CD4-positive, alpha-beta T cell treated with Interleukin-17A for 1 hour (primary cell): ENCODE measurements at places on chromosomes 7 and 10.

DNA sequence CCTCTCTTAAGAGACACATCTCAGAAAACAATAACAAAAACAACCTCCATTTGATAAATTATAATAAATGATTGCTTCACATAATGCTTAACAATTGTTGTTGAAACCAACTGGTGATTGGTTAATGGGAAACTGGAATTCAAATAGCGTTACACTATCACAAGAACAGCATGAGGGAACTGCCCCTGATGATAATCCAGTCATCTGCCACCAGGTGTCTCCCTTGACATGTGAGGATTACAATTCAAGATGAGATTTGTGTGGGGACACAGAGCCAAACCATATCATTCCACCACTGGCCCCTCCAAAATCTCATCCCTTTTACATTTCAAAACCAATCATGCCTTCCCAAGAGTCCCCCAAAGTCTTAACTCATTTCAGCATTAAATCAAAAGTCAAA lies 375.9 kb downstream of the BMPER start:
- DNase-seq: no peak

DNA sequence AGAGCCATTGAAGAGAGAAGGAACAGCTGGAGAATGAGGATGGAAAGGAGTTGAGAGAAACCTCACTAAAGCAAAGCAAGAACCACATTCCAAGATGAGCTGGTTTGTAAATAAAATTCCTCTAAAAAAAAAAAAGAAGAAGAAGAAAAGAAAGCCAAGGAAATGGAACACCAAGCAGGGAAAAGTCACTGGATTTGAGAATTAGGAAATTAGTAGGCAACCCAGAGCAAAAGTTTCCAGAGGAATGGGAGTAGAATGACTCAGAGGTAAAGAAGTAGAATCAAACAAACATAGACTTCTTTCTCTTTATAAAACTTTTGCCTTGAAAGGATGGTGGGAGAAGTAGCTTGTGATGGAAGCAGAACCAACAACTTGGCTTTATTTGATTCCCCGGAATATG lies 3.9 kb downstream of the CH25H start:
- no peak for DNase-seq

GRCh38 chr7:82393840-82394220 lies 49.7 kb downstream of the CACNA2D1 start:
- DNase-seq: no peak

GRCh38 chr7:118298771-118299170 lies 74.3 kb downstream of the ANKRD7 start:
- no peak for DNase-seq

DNA sequence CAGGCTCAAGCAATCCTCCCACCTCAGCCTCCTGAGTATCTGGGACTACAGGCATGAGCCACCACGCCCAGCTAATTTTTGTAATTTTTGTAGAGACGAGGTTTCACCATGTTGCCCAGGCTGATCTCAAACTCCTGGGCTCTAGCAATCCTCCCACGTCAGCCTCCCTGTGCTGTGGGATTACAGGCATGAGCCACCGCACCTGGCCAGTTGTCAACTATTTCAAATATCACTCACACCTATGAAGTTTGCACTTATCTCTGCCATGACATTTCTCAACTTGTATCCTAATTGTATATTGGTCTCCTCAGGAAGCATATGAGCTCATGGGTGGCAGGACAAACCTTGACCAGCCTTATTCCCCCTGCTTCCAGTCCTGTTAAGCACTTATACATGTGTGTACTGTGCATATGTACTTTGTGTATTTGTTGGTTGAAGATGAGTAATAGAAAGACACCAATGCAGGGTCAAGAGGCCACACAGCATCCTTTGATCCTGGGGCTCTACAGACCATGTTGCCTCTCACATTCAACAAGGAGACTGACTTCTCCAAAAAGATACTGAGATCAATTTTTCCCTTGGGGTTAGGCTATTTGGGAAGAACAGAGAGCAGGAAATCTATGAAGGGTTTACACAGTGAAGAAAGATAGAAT lies 82.2 kb downstream of the SLC16A9 start:
- no peak for DNase-seq

- DNase-seq: no peak
Observed at GRCh38 chr7:148151778-148152177, 438.8 kb upstream of the C7orf33 start.
